Right cardiac atrium (tissue), 5 donors: ENCODE measurements at places on chromosomes 13 and 19. TPM values are rescaled to one million over a fixed set of nuclear protein-coding genes. Genes with fewer than 3 reads are reported as not detected.

GRCh38 chr13:112891477-112892401 is 77.3 kb upstream of the MCF2L start:
- peak; percentile 50 for DNase-seq

SPRY2 gene
- 37.7 TPM for total RNA-seq

DNA sequence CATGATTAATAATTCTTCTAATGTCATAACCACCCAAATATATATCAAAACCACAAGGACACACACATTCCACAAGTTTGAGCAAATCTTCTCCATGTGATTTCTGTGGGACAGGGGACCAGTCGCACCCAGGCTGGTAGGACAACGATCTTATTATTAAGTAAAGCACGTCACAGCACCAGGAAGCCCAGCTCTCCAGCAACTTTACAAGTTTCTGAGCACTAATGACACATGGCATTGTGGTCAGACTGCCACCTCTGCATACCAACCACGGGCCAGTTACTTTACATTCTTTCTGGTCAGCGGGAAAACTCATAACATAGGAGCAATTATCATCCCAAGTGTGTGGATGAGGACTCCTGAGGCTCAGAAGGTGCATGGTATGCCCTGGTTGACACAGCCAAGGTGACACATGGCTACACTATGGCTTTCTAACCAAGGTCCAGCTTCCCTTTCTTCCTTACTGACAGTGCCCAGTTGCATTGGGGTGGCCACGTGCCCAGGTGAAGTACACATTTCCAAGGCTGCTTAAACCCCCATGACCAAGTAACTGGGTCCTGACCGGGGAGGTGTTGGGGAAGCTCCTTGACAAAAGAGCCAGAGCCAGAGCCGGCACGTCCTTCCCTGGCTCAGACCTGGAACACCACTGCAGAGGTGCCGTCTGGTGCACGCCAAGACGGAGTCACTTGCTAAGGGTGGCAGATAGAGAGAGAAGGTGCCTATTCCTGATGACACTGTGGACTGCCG is 27.4 kb downstream of the LATS2 start:
- DNase-seq, result peak; percentile 70

DNA sequence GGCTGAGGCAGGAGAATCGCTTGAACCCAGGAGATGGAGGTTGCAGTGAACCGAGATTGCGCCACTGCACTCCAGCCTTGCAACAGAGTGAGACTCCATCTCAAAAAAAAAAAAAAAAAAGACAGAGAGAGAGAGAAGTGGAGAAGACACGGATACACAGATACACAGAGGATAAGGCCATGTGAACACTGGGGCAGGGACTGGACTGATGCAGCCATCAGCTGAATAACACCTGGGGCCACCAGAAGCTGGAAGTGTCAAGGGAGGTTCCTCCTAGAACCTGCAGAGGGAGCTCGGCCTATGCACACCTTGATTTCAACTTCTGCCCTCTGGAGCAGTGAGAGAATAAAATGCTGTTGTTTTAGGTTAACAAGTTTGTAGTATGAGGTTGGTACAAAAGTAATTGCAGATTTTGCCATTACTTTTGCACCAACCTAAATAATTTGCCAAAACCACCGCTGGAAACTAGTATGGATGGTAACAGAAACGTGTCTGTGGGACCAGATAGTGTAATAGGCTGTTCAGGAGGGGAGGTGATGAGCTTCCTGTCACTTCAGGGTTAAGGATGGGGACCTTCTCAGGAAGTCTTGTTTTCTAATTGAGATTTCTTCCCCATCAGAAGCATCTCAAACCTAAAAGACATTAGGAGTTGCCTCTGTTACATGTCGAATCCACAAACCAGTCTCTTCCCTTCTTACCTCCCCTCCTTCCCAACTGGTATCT is 36.4 kb upstream of the IGSF23 start:
- no peak for DNase-seq

- no peak for DNase-seq
Observed at GRCh38 chr19:4754248-4754647, 30.6 kb upstream of the DPP9 start.

DNA sequence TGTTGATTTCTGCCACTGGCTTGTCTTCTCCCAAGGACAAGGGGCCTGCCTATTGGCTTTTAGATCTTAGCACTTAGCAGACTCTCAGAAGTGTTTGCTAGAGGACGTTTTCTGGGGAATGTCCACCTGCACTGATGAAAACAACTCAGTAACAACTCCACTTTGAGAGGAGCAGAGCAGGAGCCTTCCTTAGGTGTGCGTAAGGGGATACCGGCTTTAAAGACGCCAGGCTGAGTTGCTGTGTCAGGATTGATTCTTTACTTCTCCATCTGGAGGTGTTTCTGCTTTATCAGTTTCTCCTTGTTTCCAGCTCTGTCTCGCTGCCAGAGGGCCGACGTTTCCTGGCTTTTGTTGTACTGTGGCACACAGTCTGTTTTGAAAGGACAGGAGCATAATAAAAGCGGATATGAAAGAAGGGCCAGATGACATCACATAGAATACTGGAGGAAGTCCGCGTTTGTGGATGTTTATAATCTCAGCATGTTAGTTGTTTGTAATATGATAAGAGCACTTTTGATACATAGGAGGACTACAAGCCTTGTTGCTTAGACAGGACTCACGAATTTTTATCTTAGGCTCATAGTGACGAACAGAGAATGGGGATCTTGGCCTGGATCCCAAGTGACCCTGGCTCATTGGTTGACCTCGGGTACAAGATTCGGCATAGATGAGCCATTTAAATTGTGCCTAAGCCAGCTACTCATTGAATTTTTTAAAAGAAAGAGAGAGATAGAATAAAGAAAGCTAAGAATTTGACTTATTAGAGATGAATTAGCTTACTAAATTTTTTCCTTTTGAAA is 34.6 kb downstream of the COL4A2 start:
- peak; percentile 83 for DNase-seq

TEX29 gene
- not detected for total RNA-seq

DNA sequence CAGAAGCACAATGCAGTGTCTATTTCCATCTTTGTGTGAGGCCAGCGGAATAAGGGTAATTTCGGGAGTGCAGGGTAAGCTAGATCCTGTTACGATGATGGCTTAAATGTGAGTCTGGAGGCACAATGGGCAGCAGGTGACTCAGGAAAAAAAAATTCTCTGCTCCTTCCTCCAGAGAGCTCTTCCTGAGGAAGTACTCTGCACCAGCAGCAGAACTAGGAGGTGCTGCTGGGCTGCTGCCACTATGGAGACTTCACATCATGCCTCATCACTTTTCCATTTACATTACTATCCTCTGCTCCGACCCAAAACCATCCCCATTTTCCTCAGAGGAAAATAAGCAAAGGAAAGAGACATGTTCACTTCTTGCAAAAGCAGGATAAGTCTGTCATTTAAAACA is 282.0 kb downstream of the DNAJC15 start:
- DNase-seq, result no peak

- no peak for DNase-seq
Observed at GRCh38 chr13:50918567-50918966, 9.0 kb downstream of the RNASEH2B start.

DNA sequence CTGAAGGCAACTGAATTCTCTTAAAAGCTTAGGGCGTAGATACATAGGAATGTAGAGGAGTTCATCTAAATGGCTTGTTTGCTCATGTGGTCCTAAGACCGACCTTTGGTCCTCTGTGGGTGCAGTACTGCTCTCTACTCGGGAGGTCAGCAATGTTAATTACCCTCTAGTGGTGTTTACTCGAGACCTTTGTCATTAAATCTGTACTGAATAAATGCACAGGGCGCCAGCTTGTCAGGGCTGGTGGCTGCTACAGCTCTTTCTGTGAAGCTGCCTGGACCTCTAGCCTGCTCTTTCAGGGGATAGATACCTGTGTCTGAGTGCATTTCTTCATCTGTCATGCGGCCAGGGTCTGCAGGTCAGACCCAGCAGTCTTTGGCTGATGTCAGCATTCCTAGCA is 29.2 kb upstream of the MPHOSPH8 start:
- DNase-seq, result no peak

DNA sequence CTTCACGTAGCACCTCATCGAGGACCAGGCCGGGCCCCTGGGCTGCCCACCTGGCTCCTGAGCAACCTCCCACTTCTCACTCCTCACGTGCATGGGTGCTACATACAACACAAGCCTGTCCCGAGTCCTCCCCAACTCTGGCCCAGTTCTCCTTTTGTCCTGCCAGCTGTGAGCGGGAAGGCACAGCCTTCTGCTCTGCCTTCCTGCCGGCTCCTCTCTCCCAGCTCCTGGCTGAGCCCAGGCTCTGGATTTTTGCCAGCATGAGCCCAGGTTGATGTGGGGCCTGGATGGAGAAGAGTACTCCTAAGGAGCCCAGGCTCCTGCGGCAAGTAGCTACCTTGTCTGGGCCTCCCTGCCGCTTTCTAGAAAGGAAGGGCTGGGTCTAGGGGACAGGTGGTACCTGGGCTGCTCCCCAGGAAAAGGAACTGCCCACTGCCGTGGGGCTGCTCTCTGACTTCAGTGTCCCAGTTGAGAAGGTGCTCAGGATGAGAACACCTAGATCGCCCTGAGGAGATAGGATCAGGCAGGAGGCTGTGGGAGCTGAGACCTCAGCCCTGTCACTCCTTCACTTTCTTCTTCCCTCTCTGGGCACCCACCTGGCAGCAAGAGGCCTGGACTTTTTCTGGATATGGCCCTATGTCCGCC is 23.6 kb downstream of the LYL1 start:
- DNase-seq, result peak; percentile 78

- no peak for DNase-seq
Observed at GRCh38 chr19:46441866-46442265, 13.1 kb upstream of the PNMA8C start.

DNA sequence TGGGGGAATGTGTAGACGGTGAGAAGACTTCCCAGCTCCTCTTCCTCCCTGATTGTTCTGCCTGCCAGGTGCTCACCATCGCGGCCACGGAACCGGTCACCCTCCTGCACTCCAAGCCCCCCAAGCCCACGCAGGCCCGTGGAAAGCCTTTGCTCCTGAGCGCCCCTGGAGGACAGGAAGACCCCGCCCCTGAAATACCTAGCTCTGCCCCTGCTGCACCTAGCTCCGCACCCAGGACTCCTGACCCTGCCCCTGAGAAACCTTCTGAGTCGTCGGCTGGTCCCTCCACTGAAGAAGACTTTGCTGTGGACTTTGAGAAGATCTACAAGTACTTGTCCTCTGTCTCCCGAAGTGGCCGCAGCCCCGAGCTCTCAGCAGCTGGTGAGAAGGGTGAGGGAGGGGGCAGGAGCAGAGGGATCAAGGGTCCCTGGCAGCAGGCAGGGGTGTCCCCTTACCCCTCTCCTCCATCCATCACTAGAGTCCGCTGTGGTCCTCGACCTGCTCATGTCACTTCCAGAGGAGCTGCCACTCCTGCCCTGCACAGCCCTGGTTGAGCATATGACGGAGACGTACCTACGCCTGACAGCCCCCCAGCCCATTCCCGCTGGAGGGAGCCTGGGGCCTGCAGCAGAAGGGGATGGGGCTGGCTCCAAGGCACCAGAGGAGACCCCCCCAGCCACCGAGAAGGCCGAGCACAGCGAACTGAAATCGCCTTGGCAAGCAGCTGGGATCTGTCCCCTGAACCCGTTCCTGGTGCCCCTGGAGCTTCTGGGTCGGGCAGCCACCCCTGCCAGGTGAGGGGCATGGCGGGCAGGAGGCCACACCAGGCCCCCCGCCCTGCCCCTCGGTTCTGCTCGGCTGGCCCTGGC is 2.1 kb downstream of the SNAPC2 start:
- DNase-seq, result peak; percentile 59

MAP3K10 gene
- 16.9 TPM for total RNA-seq

MEX3D gene
- 12.4 TPM for total RNA-seq
